ENCODE measurements at places on chromosomes 16 and 17.
A peak's percentile ranks its signal among the peaks of the same experiment; 100 is the strongest.

DNA sequence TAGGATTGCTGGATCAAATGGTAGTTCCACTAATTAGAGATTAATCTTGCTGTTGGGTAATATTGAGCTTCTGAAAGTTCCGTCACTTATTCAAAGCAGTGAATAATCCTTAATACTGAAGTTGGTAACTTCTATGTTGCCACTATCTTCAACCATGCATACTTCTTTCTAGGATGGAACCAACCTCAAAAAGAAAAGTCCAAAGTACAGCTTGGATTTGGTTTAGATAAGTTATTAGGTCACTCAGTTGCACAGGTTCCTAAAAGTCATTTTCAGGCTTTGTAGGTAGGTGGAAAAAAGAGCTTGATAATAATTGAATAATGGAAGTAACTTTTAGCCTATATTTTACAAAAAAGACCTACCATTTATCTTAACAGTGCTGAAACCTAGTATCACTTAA lies 78.7 kb downstream of the MAP2K4 start:
- DNase-seq, result no peak

DNA sequence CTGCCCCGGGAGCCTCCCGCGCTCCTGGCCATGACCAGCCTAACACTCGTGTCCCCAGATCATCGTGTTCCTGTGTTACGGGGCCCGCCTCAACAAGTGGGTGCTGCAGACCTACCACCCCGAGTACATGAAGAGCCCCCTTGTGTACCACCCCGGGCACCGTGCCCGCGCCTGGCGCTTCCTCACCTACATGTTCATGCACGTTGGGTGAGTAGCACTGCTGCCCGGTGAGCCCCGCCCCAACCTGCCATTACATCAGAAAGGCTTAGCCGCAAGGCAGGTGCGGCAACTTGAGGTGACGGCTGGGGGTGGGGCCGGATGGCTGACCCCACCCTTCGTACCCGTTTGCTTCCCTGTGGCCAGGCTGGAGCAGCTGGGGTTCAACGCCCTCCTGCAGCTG lies 1.4 kb downstream of the RHBDL1 start:
- no peak for DNase-seq

DNA sequence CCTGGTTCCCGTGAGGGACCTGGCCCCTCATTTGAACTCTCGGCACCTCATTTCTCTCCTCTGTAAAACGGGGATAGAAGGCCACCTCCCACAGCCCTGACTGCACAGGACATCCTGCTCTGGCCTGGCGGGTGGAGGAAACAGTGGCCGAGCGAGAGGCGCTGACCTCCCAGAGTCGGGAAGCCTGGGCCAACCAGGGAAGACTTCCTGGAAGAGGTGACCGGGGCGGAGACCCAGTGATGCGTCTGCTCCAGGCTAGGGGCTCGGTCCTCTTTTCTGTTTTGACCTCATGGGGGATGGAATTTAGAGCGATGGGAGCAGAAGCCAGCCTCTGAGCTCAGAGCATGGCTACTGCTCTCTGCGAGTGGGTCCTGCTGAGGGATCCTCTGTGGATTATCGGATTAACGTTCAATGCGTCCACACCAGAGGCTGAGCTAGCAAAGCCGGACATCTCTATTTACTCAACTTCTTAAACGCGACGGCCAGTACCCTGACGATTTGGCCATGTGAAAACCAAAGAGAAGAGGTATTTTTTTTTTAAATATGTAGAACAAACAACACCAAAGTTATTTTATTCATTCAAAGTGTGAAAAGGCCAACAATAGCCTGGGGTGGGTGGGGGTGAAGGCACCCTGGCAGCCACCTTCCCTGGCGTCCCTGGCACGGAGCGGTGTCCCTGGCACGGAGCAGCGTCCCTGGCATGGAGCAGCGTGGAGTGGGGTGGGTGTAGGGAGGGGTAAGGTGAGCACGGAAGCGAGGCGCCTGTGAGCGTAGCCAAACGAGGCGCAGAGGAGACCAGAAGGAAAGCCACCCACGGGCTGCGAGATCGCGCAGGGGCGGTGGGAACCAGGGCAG lies 9.2 kb upstream of the MSLN start:
- DNase-seq, result no peak

- DNase-seq, result peak; percentile 45
Measured at GRCh38 chr17:55348749-55349354, 72.8 kb downstream of the MMD start.

DNA sequence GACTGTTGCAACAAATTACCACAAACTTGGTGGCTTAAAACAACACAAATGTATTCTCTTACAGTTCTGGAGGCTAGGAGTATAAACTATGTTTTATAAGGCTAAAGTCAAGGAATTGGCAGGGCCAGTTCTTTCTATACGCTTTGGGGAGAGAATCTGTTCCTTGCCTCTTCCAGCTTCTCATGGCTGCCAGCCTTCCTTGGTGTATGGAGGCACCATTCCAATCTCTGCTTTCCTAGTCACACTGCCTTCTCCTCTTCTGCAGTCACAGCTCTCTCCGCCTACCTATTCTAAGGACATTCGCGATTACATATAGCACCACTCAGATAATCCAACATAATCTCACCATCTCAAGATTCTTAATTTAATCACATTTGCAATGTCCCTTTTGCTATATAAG lies 140.4 kb upstream of the GNAO1 start:
- DNase-seq, result no peak

DNA sequence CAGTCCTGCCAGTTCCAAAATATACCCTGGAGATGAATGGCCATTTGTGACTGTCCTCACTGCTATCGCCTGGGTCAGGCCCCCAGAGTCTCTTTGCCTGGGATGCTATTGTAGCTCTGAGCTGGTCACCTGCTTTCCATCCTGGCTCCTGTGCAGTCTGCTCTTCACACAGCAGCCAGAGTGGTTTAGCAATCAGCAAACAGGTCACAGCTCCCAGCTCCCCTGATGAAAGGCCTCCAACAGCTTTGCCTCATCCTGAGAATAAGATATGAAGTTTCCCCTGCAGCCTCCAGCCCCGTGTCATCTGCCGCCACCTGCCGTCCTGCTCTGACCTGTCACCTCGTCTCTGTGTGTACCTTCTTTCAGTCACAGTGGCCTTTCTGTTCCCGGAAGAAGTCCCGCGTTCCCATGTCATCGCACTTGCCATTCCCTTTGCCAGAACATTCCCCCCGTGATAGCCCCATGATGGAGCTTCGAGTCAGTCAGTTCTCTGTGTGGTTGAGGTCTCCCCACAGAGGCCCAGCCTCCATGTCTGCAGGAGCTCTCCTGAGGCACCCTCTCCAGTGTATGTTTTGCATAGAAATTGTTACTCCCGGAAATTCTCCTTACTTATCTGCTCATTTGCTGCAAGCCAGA lies 281.5 kb downstream of the SNX29 start:
- DNase-seq, result no peak

DNA sequence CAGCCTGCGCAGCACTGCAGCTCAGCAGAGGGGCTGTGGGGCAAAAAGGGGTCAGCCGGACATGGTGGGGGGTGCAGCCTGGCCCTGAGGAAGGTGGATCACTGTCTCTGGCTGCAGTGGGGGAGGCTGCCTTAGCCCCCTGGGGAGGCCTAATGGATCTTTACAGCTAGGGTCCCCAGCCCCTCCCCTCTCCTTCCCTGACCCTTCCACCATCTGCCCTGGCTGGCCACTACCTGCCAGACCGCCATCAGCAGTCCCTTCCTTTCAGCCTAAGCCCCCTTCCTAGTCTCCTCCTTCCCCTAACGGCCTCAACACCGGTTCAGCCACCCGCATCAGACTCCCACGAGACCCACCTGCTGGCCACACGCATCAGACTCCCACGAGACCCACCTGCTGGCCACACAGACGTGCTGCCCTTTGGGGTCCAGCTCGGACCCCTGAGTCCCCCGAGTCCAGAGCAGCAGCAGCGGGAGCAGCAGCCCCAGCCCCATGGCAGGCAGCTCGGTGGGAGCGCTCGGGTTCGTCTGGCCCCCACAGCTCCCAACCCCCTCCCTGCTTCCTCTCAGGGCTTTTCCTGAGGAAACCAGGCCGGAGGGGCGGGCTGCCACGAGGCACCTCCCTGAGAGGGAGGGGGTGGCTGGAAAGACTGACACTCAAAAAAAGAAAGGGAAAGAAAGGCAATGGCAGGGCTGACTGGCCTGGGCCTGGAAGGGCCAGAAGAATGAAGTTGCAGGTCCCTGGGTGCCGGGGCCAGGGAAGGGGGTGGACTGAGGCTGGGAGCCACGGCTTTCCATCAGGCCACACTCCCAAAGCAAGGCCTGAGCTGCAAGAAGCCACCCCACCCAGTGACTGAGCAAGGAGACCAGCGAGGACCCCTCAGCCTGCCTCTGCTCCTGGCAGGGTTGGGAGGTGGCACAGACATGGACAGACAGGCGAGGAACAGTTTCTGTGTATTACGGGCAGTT lies at the start of gene SCARF1:
Gene SCARF1 (minus strand): TSS at position 526 of the 965 bp plus-strand sequence. CDS start 35 bp downstream, at position 491.
- DNase-seq, result no peak

All from CD4-positive, alpha-beta T cell treated with Interleukin-6 at 100 ng/mL for 8 hours (primary cell).